ENCODE measurements at places on chromosomes 3 and 15.

DNA sequence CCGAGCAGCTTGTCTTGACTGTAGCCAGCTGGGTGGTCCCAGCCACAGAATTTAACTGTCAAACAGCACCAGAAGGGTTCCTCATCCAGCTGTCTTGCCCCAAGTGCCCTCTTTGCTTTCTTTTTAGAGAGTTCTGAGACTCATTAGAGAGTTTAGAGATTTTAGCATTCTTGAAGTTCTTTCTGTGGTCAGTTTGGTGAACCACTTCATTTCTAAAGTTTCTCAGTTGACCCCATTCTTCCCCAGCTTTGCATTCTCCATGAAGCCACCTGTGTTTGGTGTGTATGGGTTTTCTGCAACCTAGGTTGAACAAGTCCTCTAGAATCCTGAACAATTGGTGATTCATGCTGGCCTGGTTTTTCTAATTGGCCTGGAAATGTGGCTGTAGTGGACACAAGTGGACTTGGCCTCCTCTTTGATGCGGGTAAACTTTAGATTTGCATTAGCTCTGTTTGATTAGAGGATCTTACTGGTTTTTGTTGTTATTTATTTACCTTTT is 33.7 kb downstream of the FLNB start:
- no peak for DNase-seq

- no peak for DNase-seq
Observed at GRCh38 chr15:46618984-46619383, 984.2 kb downstream of the SQOR start.

DNA sequence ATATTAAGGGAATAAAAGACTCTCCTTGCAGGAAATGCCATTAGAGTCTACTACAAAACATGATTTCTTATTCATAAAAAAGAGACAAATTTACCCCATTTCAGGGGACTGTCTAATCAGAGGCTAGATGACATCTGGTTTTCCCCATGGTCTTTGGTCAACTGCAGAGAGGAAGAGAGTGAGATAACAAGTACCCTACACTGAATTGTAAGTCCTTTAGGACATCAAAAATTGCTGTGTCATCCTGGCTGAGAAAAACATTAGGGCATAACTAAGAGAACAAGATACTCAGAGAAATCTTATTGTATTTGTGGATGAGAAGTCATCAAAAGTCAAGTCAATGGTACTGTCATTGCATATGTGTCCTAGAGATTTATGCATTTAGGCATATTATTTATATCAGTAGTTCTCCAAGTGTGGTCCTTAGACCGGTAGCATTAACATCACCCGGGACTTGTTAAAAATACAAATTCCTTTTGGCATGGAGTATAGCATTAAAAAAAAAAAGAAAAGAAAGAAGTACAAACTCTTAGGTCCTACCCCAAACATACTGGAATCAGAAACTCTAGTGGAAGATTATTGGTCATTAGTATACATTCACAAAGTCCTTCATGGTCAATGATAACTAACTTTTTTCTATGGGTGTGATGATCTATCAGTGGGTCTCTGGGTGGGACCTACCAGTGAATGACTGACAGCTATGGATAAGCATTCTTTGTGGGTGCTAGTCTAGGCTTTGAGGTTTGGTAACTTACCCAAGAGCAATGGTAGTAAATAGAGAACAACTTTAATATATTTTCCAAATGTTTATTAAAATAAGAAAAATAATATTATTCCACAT is 29.0 kb upstream of the TBC1D5 start:
- no peak for DNase-seq

- DNase-seq, result no peak
Observed at GRCh38 chr3:37556789-37557301, 304.8 kb upstream of the CTDSPL start.

- no peak for DNase-seq
Observed at GRCh38 chr3:58039601-58040000, 31.4 kb downstream of the FLNB start.

- no peak for DNase-seq
Observed at GRCh38 chr15:55846116-55846707, 103.3 kb upstream of the PRTG start.

DNA sequence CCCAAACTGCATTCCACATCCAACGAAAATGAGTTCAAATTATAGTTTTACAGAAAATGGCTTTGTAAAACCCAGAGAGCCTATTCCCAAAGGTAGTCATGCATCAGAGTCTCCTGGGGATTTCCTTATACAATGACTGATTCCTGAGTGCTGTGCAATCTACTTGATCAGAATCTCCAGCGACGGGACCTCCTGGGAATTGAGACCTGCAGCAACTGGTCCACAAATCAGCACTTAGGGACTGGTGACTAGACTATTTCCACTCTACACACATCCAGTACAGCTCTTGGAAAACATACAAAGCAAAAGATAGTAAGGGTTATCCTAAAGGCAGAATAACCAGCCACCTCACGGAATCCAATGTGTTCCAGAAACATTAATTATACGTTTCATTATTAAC is 871.0 kb upstream of the CFAP20DC start:
- DNase-seq, result no peak

GRCh38 chr15:55240125-55240760 is 43.5 kb upstream of the RSL24D1 start:
- DNase-seq, result no peak

DNA sequence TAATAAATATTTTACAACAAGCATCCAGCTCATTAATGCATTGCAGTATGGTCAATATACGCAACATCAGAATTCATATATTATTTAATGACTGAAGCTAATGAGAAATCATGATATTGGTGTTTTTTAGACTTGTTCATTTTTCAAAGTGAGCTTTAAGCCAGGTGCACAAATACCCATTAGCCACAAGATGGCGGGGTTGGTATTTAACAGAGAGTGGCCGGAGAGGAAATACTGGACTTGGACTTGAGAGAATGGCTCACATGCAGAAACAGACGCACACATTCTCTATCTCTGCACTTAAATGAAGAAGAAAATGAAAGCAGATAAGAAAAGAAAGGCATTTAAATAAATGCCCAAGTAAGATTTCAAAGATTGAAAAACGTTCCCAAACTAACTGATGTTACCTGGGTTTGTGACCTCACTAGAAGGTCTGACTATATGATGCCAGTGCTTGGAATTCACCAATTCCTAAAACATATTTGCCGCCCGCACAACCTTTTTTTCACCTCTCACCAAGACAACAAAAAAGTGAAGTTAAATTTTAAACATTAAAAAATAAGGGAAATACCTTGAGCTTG is 21.2 kb upstream of the CRBN start:
- DNase-seq, result no peak

GRCh38 chr3:143288944-143289343 is 169.4 kb downstream of the CHST2 start:
- DNase-seq, result no peak

GRCh38 chr3:54447427-54447826 is 325.1 kb downstream of the CACNA2D3 start:
- no peak for DNase-seq

DNA sequence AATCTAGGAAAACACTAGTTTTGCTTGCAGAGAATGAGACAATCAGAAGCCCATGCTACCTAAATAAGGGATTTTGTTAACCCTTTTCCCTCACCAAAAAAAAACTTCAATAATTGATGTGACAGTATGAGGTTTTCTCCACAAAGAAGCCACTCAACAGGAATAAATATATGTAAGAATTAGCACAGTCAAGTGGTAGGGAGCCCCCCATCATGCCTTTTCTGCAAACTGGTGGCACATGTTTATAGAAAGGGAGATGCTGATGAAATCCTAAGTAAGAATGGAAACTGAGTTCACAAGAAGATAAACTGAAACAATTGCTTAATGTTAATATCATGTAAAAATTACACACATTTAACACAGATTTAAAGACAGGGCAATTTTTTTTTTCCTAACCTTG is 51.0 kb downstream of the PHC3 start:
- no peak for DNase-seq

- no peak for DNase-seq
Observed at GRCh38 chr3:87792534-87793336, 266.1 kb downstream of the CGGBP1 start.

- DNase-seq, result no peak
Observed at GRCh38 chr3:482479-482878, 285.9 kb downstream of the CHL1 start.
